Amniotic stem cell (primary cell): ENCODE measurements at places on chromosomes 1 and 21.
A peak's percentile ranks its signal among the peaks of the same experiment; 100 is the strongest.

DNA sequence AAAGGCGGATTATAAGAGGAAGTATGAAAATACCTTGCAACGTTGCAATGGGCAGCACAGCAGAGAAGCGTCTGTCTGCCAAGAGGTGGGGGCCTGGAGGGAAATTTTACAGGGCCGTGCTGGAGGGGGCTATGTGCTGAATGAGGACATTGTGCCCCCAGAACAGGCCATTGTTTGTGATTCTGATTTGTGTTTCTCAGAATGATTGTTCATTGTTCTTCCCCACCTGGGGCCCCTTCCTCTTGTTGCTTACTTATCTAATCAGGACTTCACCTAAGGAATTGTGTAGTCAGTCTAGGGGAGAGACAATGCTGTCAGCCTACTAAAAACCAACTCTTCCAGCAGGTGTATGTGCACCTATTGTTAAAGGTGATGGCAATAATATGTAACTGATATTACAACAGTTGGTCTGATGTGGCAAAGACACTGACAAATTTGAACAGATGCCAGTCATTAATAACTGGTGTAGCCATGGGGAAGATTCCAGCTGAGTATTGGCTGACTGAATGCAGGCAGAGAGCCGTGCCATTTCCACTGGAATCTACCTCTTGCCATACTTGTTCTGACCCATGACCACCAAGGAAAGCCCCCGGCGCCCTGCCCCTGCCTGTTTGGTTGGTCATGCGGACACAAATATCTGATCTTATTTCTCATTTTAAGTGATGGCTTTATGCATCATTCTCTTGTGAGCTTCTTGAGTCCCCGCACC, 45.2 kb upstream of the PSEN2 start:
- no peak for DNase-seq

DNA sequence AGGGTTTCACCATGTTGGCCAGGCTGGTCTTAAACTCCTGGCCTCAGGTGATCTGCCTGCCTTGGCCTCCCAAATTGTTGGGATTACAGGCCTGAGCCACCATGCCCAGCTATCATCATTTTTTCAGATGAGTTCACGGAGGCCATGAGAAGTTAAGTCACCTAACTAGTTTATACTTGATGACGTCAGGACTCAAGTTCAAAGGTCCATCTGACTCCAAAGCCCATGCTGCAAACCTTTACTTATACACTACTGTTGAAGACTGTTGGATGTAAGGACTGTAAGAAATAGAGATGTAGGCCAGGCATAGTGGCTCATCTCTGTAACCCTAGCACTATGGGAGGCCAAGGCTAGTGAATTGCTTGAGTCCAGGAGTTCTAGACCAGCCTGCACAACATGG, 40.8 kb upstream of the STMN1 start:
- no peak for DNase-seq

DNA sequence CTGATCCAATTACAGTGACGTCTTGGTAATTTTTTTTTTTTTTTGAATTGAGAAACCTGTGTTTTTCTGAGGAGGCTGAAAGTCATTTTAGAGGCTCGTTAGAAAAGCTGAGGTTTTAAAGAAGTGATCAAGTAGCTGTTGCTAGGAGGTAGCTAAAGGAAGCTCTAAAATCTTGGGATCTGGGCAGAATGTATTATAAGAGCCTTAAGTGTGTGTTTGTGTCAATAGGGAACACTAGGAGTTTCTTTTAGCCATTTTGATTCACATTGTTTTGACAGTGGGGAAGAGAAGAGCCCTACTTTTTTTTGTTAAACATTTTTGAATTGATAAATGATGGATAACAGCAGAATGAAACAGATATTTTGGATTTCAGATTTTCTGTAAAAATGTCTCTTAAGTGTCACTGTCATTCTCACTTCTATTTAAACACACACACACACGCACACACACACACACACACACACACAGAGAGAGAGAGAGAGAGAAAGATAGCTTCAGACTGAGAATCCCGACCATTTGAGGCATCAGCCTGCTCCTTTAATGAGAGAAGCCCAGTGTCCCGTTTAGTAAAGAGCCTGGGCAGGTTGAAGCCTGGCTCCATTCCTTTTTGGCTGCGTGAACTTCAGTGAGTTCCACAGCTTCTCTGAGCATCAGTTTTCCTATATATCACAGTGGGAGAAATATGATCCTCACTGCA, 79.1 kb upstream of the GPR88 start:
- no peak for DNase-seq

DNA sequence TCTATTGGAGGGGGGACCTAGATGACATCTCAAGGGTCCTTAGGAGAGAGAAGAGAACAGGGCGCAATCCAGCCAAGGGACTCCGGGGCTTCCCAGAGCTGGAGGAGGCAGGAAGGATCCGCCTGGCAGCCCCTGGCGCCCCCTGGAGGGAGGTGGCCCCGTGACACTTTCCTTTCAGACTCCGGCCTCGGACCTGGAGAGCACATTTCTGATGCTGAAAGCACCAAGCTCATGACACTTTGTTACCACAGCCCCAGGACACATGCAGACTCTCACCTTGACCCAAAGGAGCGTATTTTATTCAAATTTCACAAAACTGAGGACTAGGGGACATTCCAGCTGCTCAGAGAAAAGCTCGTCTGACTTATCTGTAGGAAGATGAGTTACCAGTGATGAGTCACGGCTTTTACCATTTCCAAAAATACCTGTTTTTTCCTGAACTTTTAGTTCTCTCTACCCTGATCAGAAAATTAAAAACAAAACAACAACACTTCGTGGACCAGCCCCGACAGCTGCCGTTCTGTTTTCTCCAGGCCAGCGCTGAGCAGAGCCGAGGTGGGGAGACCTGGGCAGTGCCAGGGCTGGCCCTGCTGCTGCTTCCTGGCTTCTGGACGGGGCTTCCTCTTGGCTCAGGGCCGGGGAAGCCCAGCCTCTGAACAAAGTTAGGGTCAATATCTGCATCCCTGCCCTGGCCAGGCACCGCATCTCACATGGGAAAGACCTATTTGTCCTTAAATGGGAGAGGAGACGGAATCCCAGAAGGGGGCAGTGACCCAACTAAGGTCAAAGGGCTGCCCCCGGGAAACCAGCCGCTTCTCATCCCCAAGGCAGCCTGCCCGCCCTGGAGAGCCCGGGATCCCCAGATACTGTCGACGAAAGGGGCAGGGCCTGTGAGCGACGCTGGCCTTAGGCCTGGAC, 21.6 kb upstream of the POFUT2 start:
- DNase-seq: no peak

- DNase-seq: no peak
Measured at GRCh38 chr1:59076612-59077011, 220.3 kb upstream of the FGGY start.

DNA sequence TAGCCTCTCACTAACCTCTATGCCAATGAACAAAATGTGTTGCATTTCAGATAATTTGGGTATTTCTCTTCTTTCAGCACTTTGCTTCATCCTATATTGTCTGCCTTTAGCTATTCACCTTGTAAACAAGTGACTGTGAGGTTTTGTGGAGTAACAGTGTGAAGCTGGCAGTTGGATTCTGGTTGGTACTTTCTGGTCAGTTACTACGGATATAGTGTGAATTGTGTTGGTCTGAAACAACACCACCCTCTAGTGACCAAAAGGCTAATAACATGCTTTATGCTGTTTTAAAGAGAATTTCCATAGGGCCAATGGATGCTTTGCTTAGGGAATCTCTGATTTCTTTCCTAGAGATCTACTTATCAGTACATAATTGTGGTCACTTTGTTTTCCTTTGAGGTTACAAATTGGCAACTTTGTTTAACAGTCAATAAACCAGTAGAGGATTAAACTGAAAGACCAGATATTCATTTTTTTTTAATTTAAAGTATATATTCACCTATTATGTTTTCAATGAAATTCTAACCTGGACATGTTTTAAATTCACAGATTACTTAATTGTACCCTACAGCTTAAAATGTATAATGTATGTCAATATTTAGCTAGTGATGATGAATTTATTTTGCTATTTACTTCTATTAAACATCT, 2.5 kb upstream of the PTGER3 start:
- DNase-seq: peak; percentile 69

DNA sequence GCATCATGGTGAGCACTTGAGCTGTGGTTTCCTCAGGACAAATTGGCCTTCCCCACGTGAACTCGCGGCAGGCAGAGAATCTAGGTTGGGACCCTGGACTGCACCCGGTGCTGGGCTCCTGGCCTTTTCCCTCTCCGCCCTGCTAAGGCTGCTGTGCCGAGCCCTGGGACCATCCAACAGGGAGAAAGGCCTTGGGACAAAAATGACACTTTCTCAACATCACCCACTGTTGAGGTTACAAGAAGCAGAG, 9.2 kb upstream of the UMODL1 start:
- no peak for DNase-seq

- DNase-seq: no peak
Measured at GRCh38 chr21:29194847-29195246, 64.4 kb downstream of the MAP3K7CL start.

DNA sequence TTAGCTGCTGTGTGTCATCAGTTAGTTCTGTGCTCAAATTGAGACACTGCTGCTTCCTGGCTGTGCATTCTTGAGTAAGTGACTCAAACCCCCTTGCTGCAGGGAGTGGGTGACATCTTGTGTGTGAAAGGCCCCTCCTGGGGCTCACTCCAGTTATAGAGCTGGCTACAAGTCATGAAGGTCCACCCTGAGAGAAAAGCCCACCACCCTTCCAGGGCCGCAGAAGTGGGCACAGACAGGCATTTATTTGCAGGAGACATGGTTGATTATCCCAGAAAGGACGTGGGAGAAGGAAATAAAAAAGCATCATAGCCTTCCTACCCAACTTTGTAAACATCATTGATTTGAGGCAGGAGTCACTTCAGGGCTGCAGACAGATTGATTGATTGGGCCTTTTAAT, 550.6 kb downstream of the MATN1 start:
- DNase-seq: no peak

DNA sequence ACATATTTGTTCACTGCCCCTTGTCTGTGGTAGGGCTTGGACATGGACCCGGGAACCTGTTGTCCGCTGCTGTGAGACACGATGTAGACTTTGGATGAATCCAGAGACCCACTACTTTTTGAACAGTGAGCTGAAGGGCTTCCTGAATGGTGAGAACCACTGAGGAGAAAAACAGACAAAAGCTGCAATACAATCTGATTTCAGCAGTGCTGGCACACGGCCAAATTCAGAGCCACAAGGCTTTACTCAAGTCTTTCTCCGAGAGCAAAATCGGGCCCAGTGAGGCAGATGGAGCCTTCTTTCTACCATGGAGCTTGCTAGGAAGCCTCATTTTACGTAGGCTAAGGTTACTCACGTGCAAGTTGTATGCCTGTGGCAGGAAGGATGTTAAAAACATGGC, 197.6 kb downstream of the SIPA1L2 start:
- DNase-seq: no peak

DNA sequence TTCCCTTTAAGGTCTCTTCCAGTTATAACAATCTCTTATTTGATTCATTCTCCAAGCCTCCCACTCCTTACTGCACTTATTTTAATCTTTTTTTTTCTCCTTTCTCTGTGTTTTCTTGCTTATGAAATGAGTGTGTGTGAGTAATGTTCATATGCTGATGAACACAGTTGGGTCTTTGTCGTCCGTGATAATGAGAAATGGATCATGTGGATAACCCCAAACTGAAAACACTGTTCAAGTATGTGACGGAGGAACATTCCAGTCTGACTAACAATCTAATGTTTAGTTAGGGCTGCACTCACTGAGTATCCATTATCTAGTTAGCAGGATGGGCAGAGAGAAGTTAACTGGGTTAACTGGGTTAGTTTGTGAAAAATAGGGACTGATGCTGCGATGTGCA, 253.1 kb upstream of the DUSP10 start:
- DNase-seq: no peak

DNA sequence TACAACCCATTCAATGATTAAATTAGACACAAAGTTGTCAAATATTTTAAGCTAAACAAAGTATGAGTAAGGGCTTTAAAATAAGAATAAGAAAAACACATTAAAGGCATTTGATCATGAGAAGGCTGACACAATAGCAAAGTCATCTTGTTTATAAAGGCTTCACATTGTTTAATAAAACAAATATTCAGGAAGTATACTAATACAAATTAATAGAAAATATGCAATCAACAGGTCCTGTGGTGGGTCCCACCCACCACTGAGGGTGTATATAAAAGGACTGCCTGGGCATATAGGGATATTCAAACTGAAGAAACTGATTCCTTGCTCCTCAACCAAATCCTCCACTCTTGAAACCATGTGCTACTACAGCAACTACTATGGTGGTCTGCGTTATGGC, at the start of gene KRTAP20-2:
Gene KRTAP20-2 (plus strand): TSS at position 301 of the 400 bp plus-strand sequence. CDS start 58 bp downstream, at position 359.
- no peak for DNase-seq

- DNase-seq: no peak
Measured at GRCh38 chr1:119298687-119299303, 69.8 kb upstream of the HAO2 start.

GRCh38 chr1:89929467-89930063, 65.3 kb upstream of the ZNF326 start:
- DNase-seq: no peak

- no peak for DNase-seq
Measured at GRCh38 chr1:41358131-41359021, 2.9 kb upstream of the FOXO6 start.

- peak; percentile 74 for DNase-seq
Measured at GRCh38 chr1:15046487-15047165, 106.9 kb upstream of the TMEM51 start.

DNA sequence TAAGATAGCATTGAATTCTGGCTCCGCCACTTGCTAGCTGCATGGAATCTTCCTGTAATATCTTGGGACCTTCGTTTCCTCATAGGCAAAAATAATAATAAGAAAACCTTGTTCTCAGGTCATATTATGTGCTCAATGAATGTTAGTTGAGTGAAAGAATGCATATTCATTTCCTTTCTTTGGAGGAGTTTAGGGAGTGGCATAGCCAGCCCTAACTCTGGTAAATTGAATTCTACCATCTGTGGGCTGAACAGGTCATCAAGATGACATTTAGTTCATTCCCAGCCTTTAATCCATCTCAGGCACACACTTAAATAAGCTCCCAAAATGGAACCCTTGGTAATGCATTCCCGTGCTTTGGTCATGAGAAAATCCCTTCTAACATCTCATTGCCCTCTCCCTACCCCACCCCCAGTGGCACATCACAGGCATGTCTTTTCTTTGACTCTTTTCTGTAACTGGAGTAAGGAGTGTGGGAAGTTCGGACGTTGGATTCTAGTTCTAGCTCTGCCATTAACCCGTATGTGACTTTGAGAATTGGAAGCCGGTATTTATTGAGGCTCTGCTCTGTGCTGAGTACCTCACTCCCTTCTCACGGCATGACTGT, 13.2 kb upstream of the MYOG start:
- no peak for DNase-seq

GRCh38 chr1:7932524-7933138, 8.0 kb downstream of the TNFRSF9 start:
- DNase-seq: no peak

DNA sequence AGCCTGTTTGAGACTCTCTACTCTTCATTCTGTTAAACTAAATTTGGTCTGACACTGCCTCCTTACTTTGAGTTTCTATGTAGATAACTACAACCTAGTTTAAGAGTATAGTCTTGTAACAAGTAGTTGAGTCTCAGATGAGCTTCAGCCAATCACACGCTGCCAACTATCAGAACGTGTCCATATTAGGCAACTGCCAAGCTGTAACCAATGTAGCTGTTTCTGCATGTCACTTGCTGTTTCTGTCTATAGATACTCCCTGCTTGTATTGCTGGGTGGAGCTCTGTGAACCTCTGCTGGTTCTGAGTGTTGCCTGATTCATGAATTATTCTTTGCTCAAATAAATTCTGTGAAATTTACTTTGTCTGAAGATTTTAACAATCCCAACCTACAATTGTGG, 452.6 kb upstream of the NR5A2 start:
- DNase-seq: no peak
